ENCODE measurements at places on chromosomes 4 and X.

GRCh38 chr4:61011051-61011450 lies 189.1 kb upstream of the ADGRL3 start:
- DNase-seq: no peak

DNA sequence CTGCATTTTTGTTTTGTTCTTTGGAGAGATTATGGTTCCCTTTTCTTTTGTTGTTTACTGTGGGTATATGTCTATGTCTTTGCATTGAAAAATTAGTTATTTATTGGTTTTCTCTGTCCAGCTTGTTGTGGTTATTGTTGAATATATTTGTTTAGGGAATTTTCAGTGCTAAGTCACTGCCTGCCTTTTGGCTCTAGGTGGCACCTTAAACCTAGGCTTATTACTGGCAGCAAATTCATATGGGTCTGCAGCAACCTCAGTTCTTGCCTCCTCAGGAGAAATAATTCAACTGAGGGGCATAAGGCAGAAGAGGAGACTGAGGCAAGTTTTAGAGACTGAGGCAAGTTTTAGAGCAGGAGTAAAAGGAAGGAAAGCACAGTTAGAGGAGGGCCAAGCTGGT lies 1157.3 kb upstream of the AGA start:
- DNase-seq: no peak

GRCh38 chrX:5976332-5976731 lies 252.3 kb downstream of the NLGN4X start:
- no peak for DNase-seq

DNA sequence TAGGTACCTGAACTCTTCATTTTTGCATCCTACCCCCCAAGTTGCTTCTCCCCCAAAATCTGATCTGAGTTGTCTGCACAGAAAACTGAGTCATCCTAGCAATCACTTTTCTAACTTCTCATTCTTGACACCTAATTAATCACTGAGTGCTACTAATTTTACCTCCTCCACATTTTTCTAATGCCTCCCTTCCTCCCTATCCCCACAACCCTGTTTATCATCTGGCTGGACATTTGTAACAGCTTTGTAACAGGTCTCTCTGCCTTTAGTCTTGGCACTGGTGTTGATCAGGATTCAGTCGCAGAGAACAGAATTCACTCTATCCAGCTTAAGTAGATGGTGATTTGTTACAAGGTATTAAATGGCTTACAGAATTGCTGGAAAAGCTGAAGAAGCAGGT lies 303.9 kb upstream of the GATB start:
- peak; percentile 21 for DNase-seq

GRCh38 chr4:76960014-76960413 lies 10.5 kb downstream of the SEPTIN11 start:
- DNase-seq: no peak

GRCh38 chr4:7366180-7366945 lies 68.4 kb downstream of the PSAPL1 start:
- no peak for DNase-seq

- no peak for DNase-seq
These were observed 309.2 kb downstream of the EVC2 start for GRCh38 chr4:5399124-5399523.

DNA sequence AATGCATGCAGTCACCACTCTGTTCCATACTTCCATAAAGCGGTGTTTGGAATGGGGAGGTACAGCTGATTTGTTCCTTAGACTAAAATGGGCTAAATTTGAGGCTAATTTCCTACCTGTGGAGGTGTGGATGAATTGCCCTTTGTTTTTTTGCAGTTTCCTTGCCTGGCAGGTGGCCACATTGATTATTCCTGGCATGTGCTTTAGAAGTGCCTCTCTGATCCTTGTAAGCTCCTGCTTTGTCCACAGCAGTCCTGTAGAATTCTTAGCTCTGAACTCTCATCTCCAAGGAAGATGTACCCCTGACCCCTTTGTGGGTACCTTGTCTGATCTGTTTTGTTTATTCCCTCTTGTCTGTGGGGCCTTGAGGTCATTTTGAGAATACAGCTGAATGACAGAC lies 136.8 kb downstream of the ADGRL3 start:
- DNase-seq: no peak

GRCh38 chrX:13669246-13669737 lies 16.4 kb downstream of the TCEANC start:
- DNase-seq: no peak

GRCh38 chr4:126560794-126561193 lies 1072.0 kb upstream of the INTU start:
- DNase-seq: no peak

DNA sequence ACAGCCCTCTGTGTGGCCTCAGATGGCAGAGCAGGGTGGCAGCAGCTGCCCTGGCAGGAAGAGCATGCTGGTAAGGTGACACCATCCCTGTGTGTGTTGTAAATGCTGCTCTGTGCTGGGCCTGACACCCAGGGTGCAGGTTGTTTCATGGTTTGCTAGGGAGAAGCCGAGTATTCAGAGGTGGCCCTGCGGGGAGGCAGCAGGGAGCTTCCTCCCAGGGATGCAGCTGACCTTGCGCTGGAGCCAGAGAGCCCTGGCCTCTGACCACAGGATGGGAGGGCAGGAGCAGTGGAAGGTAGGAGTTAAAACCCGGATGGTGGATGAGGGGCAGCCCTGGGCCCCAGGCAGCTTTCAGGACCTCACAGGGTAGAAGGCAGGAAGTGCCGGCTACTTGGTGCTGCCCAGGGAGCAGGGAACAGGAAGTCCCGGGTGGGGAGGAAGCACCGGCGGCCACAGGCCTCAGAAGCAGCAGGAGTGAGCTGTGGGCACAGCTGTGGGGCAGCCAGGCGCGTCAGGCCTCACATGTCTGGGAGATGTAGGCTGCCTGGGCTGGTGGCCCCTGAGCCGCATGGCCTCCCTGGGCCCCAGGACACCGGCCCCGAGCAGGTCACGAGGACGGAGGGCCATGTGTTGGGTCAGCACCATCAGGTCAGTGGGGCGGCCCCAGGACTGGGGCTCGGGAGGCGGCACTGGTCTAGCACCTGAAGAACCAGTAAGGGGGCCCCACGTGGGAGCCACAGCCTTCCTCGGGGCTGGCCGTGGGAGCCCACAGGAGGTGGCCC lies 19.1 kb downstream of the SH3BP2 start:
- no peak for DNase-seq

DNA sequence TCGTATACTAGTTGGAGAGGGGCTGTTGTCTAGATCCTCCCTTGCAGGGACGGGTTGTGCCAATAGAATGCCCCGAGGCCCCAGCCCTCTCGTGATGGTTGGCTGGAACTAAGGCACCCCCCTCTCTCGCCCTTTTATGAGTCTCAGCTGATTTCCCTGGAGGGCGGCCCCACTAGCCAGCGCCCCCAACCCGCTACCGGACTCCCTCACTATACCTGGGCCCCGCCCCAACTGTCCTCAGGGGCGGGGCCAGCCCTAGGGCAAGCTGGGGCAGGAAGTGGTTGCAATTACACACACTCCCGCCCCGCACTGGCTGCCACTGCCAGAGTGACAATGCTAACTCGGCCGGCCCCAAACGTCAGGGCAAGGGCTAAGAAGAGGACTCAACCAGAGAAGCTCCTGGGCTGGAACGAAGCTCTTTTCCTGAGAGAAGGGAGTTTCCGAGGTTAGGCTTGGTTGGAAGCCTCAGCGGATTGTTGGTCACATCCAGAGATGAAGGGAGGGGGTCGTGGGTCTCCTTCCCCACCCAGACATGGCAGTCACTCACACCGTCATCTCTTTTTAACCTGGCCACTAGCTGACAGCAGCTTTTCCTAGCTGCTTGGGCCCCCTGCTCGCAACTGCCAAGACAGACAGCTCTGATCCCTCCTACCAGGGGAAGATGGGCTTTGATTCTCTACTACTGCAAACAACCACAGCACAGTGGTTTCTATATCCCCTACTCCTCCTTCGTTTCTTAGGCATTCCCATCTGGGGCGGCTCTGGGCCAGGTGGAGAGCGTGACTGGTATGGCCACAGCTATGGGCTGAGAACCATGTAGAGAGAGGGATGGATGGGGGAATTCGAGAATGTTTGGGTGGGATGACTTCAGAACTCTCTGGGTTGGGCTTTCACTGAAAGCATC lies 21.0 kb upstream of the BCORL1 start:
- DNase-seq: no peak

DNA sequence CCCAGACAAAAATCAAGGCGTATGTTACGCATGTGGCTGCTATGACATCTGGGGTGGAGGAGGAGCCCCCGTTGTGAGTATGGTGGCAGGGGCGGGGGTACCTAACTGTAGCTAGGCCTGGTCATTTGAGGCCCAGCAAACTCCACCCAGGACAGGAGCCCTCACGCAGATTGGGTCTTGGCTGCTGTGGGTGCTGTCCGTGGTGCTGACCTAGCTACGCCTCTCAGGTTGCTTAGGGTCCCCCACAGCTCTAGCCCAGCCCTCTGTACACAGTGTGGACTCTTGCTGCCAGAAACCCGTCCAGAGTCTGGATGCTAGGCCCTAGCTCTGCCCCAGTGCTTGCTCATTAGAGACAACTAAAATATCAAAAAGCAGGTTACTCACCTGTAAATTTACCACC lies 146.7 kb upstream of the PSAPL1 start:
- DNase-seq: no peak

DNA sequence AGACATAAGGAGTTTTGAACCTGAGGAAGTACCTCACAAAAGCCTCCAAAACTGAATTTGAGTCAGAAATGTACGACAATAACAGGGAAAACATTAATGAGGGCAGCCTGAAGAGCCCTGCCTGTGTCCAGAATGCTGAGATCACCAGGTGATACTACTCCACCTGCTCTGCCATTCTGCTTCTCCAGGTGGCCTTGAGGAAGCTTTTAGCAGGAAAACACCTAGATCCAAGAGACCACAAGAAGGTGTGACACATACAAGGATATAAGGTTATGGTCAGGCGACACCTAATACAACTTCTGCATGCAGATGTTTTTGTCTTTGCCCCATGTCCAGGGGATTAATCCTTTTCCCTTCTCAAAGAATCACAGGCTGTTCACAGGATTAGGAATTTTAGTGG lies 15.3 kb downstream of the SOWAHB start:
- DNase-seq: no peak

DNA sequence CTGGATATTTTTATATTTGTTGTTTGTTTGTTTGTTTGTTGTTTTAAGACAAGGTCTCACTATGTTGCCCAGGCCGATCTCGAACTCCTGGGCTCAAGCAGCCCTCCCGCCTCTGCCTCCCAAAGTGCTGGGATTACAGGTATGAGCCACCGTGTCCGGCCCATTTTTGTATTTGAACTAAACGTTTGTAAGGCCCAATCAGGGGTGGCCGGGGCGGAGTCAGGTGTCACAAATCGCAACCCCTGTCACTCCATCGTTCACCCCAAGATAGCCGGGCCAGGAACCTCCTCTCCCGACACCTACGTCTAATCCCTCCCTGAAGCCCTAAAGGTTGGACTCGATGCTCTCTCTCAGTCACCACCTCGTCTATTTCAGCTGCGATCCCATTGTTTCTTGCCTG lies 722 bp upstream of the EFHC2 start:
- no peak for DNase-seq

DNA sequence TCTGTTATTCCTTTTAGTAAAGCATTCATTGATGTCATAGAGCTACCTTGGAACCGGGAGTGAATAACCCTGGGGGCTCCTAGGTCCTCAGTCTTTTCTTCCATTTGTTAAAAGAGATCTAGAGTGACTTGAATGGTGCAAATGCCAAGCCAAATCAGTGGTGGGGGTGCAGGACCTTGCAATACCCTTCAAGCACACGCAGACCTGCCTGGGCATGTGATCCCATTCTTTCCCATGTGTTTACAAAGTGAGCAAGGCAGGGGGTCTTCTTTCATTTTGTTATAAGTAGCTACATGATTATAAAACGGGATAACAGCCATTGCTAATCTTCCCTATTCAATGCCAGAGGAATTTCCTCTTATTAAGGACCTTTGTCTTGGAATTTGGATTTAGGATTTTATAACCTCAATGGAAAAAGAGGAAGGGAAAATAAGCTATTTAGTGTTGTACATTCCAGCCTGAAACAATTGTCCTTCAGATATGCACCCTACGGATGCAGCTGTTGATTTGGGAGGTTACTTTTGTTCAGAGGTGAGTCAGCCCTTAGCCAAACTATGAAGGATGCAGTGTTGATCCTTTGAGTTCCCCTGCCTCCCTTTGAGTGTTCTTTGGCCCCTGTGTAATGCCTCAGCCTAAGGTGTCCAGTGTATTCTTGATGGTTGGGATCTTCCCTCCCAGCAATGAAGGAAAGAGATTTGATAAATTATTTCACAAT lies 623.8 kb upstream of the HTR2C start:
- no peak for DNase-seq

- no peak for DNase-seq
These were observed 16.3 kb upstream of the GLOD5 start for GRCh38 chrX:48745222-48745621.

DNA sequence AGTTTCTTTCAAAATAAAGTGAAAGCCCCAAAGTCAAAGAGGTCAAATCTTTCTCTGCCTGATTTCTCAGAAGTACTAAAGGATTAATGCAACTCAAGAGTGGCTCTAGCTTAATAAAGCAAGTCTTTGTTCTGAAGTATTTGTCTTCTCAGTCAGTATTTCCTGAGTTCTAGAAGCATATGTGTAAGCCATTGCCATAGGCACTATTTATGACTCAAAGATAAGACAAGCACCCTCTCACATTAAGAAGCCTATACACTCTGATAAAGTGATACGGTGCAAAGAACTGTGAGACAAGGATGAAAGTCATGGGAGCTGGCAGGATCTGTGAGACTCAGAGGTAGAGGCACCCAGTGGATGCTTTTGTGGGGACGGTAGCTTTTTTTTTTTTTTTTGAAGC lies 60.9 kb downstream of the AASDH start:
- no peak for DNase-seq

GRCh38 chr4:101199507-101200285 lies 147.6 kb downstream of the PPP3CA start:
- DNase-seq: no peak

DNA sequence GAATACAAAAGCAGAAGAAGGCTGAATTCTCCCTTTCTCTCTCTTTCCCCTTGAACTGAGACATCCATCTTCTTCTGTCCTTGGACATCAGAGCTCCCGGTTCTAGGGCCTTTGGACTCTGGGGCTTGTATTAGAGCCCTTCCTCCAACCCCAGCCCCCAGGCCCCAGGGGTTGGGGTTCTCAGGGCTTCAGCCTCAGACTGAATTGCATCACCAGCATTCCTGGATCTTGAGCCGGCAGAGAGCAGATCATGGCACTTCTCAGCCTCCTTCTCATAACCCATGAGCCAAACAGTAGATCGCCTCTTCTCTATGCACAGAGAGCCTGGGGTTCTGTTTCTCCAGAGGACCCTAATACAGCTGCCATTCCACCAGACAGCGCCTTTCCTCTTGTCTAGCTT lies 25.3 kb upstream of the CLDN24 start:
- DNase-seq: no peak
